Progenitor cell of endocrine pancreas (in vitro differentiated cells): ENCODE measurements at places on chromosomes 6 and 20. TPM values are rescaled to one million over a fixed set of nuclear protein-coding genes. Genes with fewer than 3 reads are reported as not detected.

Gene CRYBG1
- 3.0 and 3.4 TPM in 2 replicates for total RNA-seq

Gene ZBTB46
- 31.2 and 32.2 TPM in 2 replicates for total RNA-seq

Gene RBBP8NL
- total RNA-seq, result 14.4 and 17.5 TPM in 2 replicates

Gene ADGB
- 0.04 TPM in 1 of 2 replicates, not detected in the other for total RNA-seq

Gene BPI
- total RNA-seq, result not detected in 2 replicates

Gene LGSN
- 0.18 TPM in 1 of 2 replicates, not detected in the other for total RNA-seq

Gene SFTA2
- 1.0 and 2.6 TPM in 2 replicates for total RNA-seq

Gene DHX16
- 30.0 and 31.0 TPM in 2 replicates for total RNA-seq

Gene NRN1
- total RNA-seq, result not detected in 2 replicates

Gene ZFP64
- total RNA-seq, result 25.2 and 26.9 TPM in 2 replicates

Gene ZNF76
- 61.2 and 61.7 TPM in 2 replicates for total RNA-seq

Gene SLC22A16
- not detected in 2 replicates for total RNA-seq

Gene HLA-DOB
- total RNA-seq, result not detected in 2 replicates

Gene SYTL3
- total RNA-seq, result 1.6 and 2.1 TPM in 2 replicates

Gene RIPPLY2
- not detected in 2 replicates for total RNA-seq

Gene MYLK2
- 0.38 and 0.42 TPM in 2 replicates for total RNA-seq

Gene LAMA5
- 248 and 252 TPM in 2 replicates for total RNA-seq

Gene OPRM1
- not detected in 2 replicates for total RNA-seq

Gene GLP1R
- total RNA-seq, result 3.9 and 4.0 TPM in 2 replicates

Gene NELFE
- 67.2 and 71.8 TPM in 2 replicates for total RNA-seq

Gene HFE
- 1.1 and 1.8 TPM in 2 replicates for total RNA-seq

Gene SGK2
- 8.7 and 8.9 TPM in 2 replicates for total RNA-seq
